Activated naive CD4-positive, alpha-beta T cell treated with Interleukin-2 at 50 U/mL for 16 hours (primary cell): ENCODE measurements at places on chromosomes 2 and 18.
A peak's percentile ranks its signal among the peaks of the same experiment; 100 is the strongest.

- no peak for DNase-seq
These were observed 11.8 kb upstream of the SULT1C3 start for GRCh38 chr2:108228006-108228405.

- DNase-seq, result no peak
These were observed 6.0 kb upstream of the SLC35F6 start for GRCh38 chr2:26757873-26758789.

DNA sequence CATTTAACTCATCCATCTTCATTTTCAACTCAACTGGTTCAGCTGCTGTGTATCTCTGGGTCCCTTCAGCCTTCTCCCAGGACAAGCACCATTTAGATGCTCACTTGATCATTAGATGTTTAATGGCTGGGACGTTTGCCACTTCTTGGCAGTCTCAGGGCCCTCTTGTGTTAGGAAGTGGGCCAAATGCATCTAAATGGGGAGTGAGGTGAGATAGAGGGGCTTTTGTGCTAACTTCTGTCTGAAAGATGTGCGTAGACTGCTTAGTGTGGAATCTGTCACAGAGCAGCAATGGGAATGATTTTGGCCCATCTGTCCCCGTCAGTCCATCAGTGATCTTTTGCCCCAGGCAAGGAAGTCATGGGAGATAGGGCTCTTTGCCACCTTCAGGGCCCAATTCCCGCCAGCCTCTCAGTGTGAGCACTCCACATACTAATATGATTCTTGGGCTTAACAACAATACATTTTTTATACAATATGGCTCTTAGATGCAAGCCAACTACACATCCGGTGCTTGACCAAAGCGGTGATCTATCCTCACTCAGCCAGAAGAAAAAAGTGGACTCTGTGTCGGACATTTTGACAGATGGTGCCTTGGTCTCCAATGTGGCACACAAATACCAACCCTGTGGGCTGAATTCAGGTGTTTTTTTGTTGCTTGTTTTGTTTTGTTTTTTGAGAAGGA, 95.7 kb upstream of the EPC2 start:
- DNase-seq, result no peak

- DNase-seq, result no peak
These were observed 107.1 kb downstream of the POLE4 start for GRCh38 chr2:75065402-75066008.

- no peak for DNase-seq
These were observed 131.2 kb downstream of the ETAA1 start for GRCh38 chr2:67528320-67528719.

- no peak for DNase-seq
These were observed 136.1 kb upstream of the NOSTRIN start for GRCh38 chr2:168666339-168666738.

- DNase-seq, result no peak
These were observed 22.6 kb upstream of the ICOS start for GRCh38 chr2:203913947-203914346.

GRCh38 chr18:42533009-42533575, 578.1 kb downstream of the PIK3C3 start:
- no peak for DNase-seq

GRCh38 chr2:160647967-160648685, 154.5 kb upstream of the RBMS1 start:
- DNase-seq, result no peak

- DNase-seq, result no peak
These were observed 138.5 kb downstream of the MEIS1 start for GRCh38 chr2:66573416-66573815.

DNA sequence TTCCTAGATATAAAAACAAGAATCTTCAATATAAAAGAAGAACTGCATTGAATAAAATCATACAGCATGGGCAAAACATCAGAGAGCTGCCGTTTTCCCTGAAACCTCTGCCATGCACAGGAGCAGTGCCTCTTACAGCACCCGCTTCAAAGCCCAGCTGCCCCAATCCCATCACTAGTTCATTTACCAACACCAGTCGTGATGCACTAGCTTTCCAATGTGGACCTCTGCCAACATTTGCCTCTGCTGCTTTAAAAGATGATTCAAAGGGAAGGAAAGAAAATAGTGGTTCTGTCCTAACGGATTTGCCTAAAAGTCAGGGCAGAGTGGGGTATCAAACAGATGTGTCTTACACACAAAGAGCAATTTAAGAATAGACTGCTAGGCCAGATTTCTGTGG, 43.4 kb upstream of the AP1S3 start:
- DNase-seq, result no peak

GRCh38 chr2:113173542-113174375, at the start of gene PSD4:
TSS of gene PSD4 (plus strand) at chr2:113173971. CDS start at chr2:113182457, 8,486 bp downstream.
- peak; percentile 84 for DNase-seq

DNA sequence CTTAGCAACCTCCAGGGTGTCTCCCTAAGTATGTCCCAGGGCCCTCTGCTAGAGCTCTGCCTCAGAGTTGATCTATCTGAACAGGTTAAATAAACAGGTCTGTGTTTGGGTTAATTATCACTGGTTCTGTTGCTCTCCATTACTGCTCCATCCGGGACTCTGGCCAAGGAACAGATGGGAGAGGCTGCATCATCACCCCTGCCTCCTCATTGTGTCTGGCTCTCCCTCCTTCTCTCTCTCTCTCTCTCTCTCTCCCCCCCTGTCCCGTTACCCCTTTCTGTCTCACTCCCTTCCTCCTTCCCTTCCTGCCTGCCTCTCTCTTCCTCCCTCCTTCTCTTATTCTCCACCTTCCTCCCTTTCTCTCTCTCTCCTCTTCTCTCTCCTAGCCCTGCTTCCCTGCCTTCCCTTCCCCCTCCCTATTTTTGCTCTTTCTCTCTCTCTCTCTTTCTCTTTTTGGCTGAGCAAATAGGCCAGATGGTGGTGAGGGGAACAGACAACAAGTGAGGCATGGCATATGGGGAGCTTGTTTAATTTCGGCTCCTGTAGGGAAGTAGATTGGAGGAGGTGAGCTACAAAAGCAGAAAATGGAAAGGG, 62.1 kb downstream of the SETBP1 start:
- DNase-seq, result no peak

- no peak for DNase-seq
These were observed 43.3 kb upstream of the SETBP1 start for GRCh38 chr18:44637210-44638033.

DNA sequence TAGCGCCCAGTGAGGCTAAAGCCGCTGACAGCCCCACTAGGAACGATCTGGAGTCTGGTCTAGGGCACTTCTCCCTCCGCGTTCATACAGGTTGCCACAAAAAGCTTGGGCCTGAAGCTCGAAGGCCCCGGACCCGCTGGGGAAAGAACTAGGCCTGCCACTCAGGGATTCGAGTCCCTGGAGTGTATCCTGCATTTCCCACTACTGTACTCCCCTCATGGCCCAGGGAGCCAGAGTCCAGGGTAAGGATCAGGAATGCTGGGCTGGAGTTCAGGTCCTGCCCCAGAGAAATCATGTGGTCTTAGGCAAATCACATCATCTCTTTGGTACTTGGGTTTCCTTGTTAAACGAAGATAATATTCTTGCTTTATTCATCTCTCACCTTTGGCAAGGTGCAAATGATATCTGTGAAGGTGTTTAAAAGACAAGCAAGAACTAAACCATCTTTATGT, 1.4 kb upstream of the ZFP36L2 start:
- DNase-seq, result no peak

DNA sequence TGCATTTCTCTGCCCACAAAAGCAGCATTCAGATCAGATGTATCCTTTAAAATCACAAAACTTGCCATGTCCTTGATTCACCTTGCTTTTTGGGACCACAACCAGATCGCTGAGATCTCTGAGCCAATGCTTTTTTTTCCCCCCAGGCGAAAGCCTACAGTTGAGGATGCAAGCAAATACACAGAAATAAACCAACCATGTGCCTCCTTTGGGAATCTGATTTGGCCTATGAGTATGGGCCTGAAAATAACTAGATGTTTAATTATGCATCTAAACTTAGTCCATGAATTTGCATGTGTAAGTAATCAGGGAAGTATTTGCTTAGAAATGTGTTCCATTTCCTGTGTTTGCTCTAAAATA, 49.7 kb upstream of the CDC42EP3 start:
- no peak for DNase-seq

DNA sequence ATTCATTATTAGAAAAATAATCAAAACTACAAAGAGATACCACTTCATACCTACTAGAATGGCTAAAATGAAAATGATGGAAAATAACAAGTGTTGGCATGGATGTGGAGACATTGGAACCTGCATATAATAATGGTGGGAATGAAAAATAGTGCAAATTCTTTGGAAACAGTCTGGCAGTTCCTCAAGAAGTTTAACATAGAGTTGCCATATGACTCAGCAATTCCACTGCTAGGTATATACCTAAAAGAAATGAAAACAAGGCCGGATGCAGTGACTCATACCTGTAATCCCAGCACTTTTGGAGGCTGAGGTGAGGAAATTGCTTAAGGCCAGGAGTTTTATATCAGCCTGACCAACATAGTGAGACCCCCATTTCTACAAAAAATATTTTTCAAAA, 41.6 kb upstream of the ACYP2 start:
- no peak for DNase-seq

GRCh38 chr2:100647709-100648108, 84.9 kb downstream of the PDCL3 start:
- no peak for DNase-seq

GRCh38 chr18:21191596-21192307, 50.3 kb upstream of the GREB1L start:
- no peak for DNase-seq

DNA sequence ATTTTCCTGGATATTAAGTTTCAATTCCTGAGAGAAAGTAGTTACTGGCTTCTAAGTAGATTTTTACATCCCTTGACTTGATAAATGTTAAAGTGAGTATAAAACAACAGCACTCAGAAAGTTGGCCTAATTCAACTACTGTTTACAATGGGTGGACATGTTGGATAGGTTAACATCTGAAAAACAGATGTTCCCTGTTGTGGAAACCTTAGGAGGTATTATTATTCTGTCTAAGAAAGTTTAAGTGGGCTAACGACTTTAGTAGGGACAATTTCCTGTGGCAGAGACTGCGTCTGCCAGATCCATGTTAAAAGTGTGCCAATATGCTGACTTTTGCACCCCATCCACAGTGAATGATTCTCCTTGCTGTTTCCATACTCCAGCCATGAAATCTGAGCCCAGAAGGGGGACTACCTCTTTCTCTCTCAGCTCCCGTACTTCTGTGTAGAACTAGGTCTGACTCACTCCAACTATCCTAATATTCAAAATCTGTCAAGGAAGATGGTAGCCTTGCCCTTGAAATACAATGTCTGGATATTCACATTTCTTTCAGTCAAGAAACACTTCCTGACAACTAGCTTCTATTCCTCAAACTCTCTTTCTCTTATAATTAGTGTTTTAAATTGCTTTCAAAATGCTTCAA, 327.5 kb upstream of the HNRNPA3 start:
- DNase-seq, result no peak

GRCh38 chr2:177689623-177690022, 297.1 kb downstream of the AGPS start:
- no peak for DNase-seq
